Activated naive CD4-positive, alpha-beta T cell treated with anti-CD3 and anti-CD28 coated beads for 36 hours (primary cell): ENCODE measurements at places on chromosomes 2 and 18. TPM values are rescaled to one million over a fixed set of nuclear protein-coding genes. Genes with fewer than 3 reads are reported as not detected.

DNA sequence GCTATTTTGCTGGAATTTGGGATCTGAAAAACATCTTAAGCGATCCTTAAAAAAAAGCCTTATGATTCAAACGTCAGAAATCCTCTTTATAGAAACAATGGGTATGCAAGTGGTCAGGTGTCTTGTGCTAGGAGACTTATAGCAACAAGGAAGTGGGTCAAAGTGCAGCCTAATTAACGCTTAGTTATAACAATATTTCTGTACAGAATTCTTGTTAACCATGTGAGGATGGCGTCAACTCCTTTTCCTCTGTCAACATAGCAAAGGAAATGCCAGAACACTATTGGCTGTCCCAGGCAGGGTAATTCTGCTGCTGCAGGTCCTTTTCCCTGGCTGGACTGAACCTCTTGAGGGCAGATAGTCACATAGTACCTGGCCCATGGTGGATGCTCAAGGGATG, 189.4 kb downstream of the MSH2 start:
- no peaks in the 10 kb centered on the region for H3K4me1 ChIP-seq
- H3K27me3 ChIP-seq = no peaks in the 10 kb centered on the region
- no peak overlapping the region for H3K27ac ChIP-seq
- no peak for DNase-seq

DNA sequence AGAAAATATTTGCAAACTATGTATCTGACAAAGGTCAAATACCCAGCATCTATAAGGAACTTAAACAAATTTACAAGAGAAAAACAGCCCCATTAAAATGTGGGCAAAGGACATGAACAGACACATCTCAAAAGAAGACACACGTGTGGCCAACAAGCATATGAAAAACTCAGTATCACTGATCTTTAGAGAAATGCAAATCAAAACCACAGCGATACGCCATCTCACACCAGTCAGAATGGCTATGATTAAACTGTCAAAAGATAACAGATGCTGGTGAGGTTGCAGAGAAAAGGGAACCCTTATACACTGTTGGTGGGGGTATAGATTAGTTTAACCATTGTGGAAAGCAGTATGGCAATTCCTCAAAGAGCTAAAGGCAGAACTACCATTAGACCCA, 64.3 kb upstream of the RBMS1 start:
- no peak for DNase-seq
- no peaks in the 10 kb centered on the region for H3K4me1 ChIP-seq
- no peak overlapping the region for H3K27ac ChIP-seq

DNA sequence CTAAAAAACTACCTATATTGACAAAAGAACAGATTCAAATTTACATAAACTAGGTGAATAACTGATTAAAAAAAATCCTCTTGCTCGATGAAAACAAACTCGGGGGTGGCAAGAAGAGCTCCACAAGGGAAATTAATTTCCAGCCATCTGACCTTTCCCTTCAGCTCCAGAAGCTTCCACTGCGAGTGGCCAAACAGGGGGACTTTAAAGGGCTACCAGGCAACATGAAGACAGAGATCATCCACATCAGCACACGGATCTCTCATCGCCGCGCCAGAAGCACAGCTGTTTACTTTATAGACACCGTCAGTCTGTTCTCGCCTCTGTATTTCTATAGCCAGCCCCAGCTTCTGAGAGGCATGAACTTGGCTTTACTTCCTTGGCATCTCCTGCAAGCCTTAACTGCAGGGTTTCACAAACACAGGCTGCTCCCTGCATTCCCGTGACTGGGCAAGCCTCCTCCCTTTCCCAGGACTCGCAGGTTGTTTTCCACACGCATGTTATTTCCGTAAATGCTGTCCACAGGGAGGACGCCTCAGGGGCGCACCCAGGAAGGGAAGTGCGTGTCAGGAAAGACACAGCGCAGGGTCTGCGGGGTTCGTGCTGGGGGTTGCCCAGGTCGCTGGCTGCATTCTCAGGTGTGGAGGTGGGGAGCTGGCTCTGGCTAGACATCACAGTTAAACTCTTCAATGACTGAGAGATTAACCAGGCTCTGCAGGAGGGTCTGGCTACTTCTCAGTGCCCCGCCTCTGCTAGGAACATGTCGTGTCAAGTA, 85.0 kb downstream of the USP40 start:
- H3K27me3 ChIP-seq = no peaks in the 10 kb centered on the region
- no peak for DNase-seq
- H3K4me3 ChIP-seq = no peak overlapping the region

GRCh38 chr2:172358691-172359556, 68.5 kb upstream of the ITGA6 start:
- H3K36me3 ChIP-seq = no peaks in the 10 kb centered on the region
- peaks cover 4% of the 10 kb centered on the region for H3K4me1 ChIP-seq
- no peaks in the 10 kb centered on the region for H3K27me3 ChIP-seq
- no peak for DNase-seq
- H3K27ac ChIP-seq = no peak overlapping the region
- H3K4me3 ChIP-seq = no peak overlapping the region

DNA sequence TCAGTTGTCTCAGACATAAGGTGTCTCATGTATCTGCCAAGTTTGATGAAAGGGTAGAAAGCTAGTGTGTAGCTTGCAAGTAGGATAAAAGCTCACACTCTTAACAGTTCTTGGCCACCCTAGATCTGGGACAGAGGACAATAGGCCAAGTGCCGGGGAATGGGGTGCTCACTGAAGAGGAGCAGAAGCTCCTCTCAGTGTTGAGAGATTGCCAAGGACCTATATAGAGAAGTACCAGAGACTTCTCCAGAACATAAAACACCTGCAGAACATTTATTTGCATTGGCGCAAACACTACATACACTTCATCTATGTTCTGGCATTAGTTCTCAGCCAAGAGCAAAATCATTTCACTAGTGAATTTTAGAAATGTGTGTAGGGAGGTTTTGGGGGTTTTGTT, 2.9 kb upstream of the GTF3C3 start:
- H3K4me1 ChIP-seq = peaks cover 27% of the 10 kb centered on the region
- H3K4me3 ChIP-seq = no peak overlapping the region
- peaks cover 3% of the 10 kb centered on the region for H3K27me3 ChIP-seq
- peaks cover 6% of the 10 kb centered on the region for H3K36me3 ChIP-seq

DNA sequence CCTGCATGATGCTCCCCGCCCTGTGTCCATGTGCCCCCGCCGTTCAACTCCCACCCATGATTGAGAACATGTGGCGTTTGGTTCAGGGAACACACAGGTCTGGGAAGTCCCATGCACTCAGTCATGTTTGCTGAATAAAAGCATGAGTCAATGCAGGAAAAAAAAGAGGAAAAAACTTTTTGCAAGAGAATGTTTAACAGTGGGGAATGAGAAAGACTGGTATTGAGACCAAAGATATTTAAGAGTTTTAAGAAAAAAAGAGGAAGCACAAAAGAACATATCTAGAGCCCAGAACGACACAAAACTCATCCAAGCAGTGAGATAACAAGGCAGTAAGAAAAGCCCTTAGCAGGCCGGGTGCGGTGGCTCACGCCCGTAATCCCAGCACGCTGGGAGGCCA, 279.2 kb upstream of the THSD7B start:
- no peaks in the 10 kb centered on the region for H3K36me3 ChIP-seq
- no peak overlapping the region for H3K4me3 ChIP-seq
- H3K4me1 ChIP-seq = no peaks in the 10 kb centered on the region
- no peak for DNase-seq
- H3K27ac ChIP-seq = no peak overlapping the region

GRCh38 chr18:63930773-63931354, 18.2 kb upstream of the HMSD start:
- H3K27me3 ChIP-seq = peaks cover 16% of the 10 kb centered on the region
- H3K4me1 ChIP-seq = no peaks in the 10 kb centered on the region
- no peaks in the 10 kb centered on the region for H3K36me3 ChIP-seq
- H3K4me3 ChIP-seq = no peak overlapping the region
- DNase-seq = no peak

DNA sequence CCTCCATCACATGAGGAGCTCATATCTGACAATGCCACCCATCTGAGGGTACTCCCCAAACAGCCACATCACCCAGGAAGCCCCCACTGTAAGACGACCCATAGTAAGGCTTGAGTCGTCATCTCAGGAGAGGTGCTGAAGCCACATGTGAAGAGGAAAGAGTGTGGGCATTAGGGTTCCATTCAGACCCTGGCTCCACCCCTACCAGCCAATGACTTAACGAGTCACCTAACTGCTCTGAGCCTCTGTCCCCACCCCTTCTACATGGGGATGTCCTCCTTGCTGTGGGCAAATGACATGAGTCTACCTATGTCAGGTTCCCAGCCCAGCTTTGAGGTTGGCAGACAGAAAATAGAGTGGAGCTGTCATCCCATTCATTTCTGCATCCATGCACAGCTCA, 46.3 kb downstream of the C1QL2 start:
- no peak overlapping the region for H3K27ac ChIP-seq
- H3K36me3 ChIP-seq = peaks cover 2% of the 10 kb centered on the region
- H3K4me3 ChIP-seq = no peak overlapping the region
- DNase-seq = peak; percentile 7
- H3K4me1 ChIP-seq = no peaks in the 10 kb centered on the region

The IL37 gene
- not detected for total RNA-seq

The FNDC4 gene
- not detected for total RNA-seq
